Hematopoietic multipotent progenitor cell treated with erythropoietin and hydrocortisone succinate and interleukin-3 and kit ligand, for 17 days (in vitro differentiated cells): ENCODE measurements at places on chromosomes 13 and 19.

GRCh38 chr13:113649212-113649611 is 8.8 kb downstream of the ATP4B start:
- DNase-seq = no peak

- DNase-seq = no peak
These were observed 44.9 kb downstream of the LYL1 start for GRCh38 chr19:13057744-13058143.

- no peak for DNase-seq
These were observed 159.1 kb downstream of the GPC5 start for GRCh38 chr13:91557328-91558090.

DNA sequence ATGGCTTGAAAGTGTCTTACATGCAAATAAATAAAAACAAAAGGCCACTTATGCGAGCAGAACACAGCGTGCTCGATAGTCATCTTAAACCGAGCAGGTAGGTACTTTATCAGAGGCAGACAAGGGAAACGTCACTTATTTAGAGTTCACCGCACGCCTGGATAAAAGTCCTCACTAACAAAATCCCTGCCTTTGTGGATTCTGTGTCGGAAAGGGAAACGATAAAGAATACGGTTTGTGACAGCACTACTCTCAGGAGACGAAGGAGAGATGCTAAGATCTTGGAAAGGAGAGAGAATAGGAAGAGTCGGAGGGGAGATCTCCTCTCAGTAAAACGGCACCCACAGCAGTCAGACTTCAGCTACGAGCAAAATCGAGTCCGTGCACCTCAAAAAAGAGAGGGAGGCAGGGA is 581 bp downstream of the RCBTB1 start:
- DNase-seq = peak; percentile 44

- no peak for DNase-seq
These were observed 35.8 kb downstream of the CAPN12 start for GRCh38 chr19:38708413-38709024.

DNA sequence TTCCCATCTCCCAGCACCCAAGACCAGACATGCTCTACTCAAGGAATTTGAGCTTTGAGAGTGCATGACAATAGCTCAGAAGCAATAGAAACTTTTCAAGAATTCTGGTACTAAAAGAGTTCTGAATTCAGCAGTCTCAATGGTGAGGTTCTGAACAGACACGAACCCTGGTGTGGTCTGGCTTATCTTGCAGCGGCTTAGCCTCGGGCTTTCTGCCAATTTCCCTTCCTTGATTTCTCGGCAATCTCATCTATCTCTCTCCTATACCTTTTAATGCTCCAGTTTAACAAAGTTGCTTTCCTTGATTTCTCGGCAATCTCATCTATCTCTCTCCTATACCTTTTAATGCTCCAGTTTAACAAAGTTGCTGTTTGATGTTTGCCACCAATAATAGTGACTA is 174.6 kb downstream of the SPRY2 start:
- no peak for DNase-seq

DNA sequence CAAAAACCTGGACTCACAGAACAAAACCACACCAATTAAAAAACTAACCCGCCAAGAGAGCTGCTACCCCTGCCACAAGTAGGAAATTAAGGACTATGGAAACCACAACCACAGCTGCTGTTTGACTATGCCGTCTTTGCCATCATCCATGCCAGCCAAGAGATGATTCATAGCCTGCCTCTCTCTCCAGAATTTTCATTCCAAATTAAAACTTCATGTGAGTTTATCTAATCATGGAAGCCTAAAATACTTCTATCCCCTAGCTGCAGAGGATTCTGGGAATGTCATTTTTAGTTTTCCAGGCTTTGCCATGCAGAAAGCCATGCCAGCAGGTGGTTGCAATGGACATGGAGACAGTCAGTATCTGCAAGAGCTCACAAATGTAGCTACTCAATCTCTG is 27.6 kb upstream of the GTF2F2 start:
- DNase-seq = no peak
